Activated B cell treated with CpG ODN at 0.5 μM for 24 hours (primary cell): ENCODE measurements at places on chromosomes 7 and 10. TPM values are rescaled to one million over a fixed set of nuclear protein-coding genes. Genes with fewer than 3 reads are reported as not detected.

- DNase-seq = no peak
Measured at GRCh38 chr7:7135074-7135473, 47.3 kb upstream of the C1GALT1 start.

- DNase-seq = no peak
Measured at GRCh38 chr7:12779947-12780346, 92.5 kb downstream of the ARL4A start.

DNA sequence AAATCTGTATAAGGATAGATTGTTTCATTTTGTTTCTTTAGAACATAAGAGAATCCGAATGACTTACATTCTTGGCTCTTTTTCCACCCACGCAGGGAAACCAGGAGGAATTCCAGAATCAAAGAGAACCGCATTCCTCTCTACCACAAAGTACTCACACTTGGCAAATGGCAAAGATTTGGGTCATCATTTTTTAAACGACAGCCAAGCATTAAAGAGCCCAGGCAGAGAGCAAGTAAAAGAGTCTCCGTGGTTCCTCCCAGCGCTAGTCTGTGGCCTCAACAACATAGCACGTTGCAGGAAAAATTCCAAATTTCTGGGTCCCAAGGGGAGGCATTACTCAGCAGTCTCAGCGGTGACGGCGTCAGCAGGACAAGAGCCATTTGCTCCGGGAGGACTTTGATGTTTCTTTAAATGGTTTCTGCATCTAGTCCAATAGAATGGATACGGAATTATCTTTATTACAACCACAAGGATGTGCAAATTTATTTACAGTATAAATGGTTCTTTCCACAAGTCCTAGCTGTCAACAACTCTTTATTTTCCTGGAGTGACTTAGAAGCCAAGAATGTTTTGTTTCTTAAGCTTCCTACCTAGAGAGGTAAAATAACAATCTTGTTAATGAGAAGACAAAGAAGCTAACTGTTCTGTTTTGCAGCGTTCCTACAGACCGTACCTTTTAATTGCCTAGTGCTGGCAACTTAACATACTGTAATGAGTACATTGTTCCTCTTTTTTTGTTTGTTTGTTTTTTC lies 232.5 kb downstream of the SKIDA1 start:
- no peak for DNase-seq

GRCh38 chr7:75937958-75938786 lies 23.2 kb downstream of the POR start:
- DNase-seq = no peak

- DNase-seq = no peak
Measured at GRCh38 chr10:106555599-106555998, 608.9 kb downstream of the SORCS1 start.

DNA sequence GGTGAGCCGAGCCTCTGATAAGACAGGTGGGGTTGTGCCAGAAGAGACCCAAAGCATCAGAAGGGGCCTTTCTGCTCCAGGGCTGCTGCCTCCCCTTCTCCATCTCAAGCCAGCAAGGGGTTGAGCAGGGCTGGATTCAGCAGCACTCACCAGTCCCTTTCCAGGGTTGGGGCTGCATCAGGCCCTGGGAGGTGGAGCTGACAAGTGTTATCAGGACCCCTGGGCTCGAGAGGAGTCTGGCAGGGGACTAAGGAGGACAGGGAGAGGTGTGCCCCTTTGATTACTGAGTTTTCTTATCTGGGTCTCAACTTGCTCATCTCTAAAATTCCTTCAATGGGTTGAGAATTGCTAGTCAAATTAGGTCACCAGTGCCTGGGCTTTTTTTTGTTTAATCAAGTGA lies 17.8 kb downstream of the ARHGAP22 start:
- DNase-seq = no peak

- DNase-seq = no peak
Measured at GRCh38 chr7:55019691-55020465, 1.1 kb downstream of the EGFR start.

DNA sequence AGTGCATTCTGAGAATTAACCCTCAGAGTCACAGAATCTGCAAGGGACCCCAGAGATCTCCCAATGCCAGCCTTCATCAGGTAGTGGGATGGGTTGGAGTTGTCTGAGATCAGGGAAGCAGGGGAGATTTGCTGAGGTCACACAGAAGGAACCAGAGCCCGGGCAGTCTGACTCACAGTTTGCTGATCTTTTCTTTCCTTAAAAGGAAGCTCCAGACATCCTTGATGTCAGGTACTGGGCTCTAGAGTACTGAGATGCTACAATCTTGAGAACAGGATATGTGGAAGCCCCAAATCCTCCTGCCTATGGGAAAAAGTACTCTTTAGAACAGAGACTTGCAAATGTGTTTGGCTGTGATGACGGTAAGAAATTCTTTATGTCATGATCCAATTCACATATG lies 706 bp downstream of the TBATA start:
- DNase-seq = no peak

GRCh38 chr7:19775578-19775977 lies 2.2 kb upstream of the TMEM196 start:
- no peak for DNase-seq

DNA sequence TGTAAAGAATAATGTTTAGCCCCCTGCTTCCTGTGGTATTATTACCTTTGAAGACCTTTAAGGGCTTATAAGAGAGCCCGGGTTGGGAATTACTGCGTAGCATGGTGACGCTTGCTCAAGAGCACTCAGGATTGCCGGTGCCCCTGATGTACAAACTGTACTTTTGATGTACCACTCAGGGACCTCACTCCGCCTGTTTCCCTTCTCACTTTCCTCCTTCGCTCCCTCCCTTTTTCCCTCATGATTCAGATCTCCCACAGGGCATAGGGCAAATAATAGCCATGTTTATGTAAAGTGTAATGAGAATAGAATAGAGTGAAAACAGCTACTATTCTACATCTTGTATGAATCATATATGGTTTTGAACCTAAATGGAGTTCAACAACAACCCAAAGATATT lies 77.8 kb upstream of the PDCD4 start:
- DNase-seq = no peak

GRCh38 chr7:94245500-94245899 lies 149.2 kb upstream of the COL1A2 start:
- no peak for DNase-seq

GRCh38 chr7:2802101-2802500 lies 42.0 kb downstream of the GNA12 start:
- DNase-seq = no peak

DNA sequence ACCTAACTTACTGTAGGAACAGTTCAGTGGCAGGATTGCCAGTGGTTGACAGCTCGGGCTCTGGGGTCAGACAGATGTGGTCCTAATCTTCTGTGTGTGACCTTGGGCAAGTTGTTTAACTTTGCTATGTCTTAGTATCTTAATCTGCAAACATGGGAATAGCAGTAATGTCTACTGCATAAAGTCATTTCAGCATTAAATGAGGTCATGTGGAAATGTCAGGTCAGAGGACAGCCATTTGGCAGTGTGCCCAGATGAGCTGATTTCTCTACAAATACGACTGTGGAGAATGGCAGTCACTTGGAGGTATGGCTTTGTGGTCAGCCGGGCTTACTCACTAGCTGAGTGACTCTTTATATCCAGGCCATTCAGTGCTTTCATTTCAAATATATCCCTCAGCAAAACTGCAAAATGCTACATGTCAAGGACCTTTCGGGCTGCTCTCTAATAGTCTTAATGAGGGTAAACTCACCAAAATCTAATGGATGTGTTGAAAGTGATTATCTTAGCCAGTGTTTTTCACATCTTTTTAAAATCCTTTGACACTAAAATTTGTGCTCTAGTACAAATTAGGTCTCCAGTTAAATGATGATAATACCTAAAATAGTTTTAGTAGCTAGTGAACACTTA lies 171.4 kb downstream of the ST7 start:
- DNase-seq = no peak

DNA sequence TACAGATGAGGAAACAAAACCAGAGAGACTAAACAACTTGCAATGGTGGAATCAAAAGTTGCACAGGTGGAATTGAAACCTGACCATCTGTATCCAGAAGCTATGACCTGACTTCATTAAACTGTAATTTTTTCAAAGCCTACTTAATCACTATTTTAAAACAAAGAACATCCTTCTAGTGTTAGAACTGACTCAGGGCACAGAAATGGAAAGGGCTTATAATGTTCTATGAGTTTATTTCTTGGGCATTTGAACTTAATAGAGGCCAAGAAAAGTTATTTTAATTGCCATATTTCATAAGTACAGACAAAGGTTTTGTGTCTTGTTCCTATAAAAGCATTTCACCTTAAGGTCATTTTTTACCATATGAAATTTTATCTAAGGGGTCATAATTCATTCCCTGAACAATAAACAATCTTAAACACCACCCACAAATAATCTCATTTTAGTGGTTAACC lies 8.8 kb downstream of the ITGB1 start:
- DNase-seq = no peak

DNA sequence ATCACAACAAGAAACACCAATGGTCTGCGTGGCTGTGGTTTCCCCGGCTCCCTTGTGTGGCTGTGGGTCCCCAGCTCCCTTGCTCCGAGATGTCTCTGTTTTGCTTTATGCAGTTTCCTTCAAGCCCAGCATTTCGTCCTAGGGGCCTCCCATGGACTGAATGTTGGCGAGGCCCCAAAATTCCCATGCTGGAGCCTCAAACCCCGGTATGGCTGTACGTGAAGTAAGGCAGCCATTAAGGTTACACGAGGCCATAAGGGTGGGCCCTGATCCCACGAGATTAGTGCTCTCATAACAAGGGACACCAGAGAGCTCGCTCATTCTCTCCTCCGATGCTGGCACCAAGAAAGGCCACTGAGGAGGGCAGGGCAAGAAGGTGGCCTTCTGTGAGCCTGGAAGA lies 44.6 kb downstream of the INSIG1 start:
- DNase-seq = no peak

GRCh38 chr7:130009848-130010688 lies 41.1 kb downstream of the ZC3HC1 start:
- DNase-seq = no peak

DNA sequence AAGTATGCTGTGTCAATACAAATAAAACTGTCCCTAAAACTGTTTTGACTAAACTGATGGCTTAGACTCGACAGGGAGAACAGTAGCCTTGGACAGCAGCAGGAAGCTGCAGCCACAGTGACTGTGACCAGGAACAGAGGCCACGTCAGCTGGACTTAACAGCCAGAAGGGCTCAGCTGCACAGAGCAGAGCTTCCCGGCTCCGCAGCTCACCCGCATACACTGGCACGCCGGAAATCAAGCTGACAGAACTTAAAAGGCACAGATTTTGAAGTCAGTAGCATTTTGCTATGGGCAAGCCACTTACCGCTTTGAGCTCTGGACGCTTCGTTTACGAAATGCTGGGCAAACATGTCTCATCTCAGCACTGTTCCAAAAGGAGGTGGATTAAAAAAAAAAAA lies 769.7 kb upstream of the AUTS2 start:
- no peak for DNase-seq

DNA sequence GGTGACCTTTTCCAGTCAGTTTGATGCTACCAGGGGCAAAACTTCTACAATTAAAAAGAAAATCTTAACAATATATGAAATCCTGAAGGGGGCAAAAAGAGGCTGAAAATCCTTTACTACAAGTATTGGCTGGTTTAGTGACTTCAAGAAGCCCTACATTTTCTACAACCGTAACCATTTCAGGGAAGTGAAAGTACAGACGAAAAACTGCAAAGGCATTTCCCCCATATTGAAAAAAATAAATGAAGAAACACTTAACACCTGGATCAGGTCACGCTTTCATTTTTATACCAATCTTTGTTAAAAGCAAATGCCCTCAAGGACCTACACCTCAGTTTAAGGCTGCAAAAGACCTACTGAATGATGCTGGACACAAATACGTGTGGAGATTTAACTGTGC lies 38.6 kb downstream of the IL6 start:
- DNase-seq = no peak

DNA sequence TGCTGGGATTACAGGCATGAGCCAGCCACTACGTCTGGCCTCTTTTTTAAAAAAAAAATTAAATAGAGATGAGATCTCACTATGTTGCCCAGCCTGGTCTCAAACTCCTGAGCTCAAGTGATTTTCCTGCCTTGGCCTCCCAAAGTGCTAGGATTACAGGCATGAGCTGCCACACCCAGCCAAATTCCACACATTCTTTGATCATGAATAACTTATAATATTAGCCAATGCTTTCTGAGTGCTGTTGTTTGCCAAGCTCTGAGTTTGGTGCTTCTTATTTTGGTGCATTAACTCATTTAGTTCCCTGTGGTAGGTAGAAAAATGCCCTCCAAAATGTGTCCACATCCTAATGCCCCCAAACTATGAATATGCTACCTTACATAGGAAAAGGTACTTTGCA lies 47.2 kb upstream of the MKI67 start:
- DNase-seq = no peak

DNA sequence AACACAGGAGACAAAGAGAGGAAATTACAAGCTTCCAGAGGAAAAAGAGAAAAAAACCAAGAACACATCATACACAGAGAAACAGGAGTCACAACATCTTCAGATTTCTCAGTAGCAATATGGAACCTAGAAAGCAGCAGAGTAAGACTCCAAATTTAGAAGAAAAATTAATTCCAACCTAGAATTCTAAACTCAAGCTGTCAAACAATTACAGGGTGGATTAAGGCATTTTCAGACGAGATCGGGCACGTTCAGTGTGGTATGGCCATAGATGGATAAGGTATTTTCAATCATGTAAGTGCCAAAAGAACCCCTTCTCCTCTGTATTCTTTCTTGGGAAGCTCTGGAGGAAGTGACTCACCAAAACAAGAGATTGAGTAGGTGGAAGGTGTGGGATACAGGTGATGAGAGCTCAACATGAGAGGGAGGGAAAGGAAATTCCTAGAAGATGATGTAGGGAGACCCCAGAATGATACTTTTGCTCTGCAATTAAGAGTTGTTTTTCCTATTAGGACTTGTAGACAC lies 51.6 kb downstream of the FAM204A start:
- no peak for DNase-seq

- no peak for DNase-seq
Measured at GRCh38 chr7:45203936-45204445, 46.4 kb downstream of the RAMP3 start.

- no peak for DNase-seq
Measured at GRCh38 chr7:140005341-140005740, 57.4 kb downstream of the PARP12 start.

GRCh38 chr10:34232481-34232880 lies 582.6 kb downstream of the PARD3 start:
- no peak for DNase-seq

- DNase-seq = no peak
Measured at GRCh38 chr10:123331438-123331837, 177.2 kb downstream of the BUB3 start.

- no peak for DNase-seq
Measured at GRCh38 chr7:114979388-114979787, 57.5 kb downstream of the MDFIC start.

Gene CSTF2T
- total RNA-seq = 39.3 and 40.8 TPM in 2 replicates

Gene UFSP1
- 3.4 and 4.5 TPM in 2 replicates for total RNA-seq

Gene AKR1C2
- total RNA-seq = not detected in 2 replicates

Gene KBTBD2
- total RNA-seq = 35.2 and 39.7 TPM in 2 replicates

Gene ARHGAP21
- total RNA-seq = 16.8 and 20.8 TPM in 2 replicates

Gene DGKI
- not detected in 2 replicates for total RNA-seq

Gene PRDX3
- 62.8 and 63.7 TPM in 2 replicates for total RNA-seq

Gene CPA4
- total RNA-seq = not detected in 2 replicates

Gene IL6
- 64.4 and 72.3 TPM in 2 replicates for total RNA-seq

Gene TEX47
- total RNA-seq = not detected in 2 replicates

Gene CYP3A5
- not detected in 2 replicates for total RNA-seq

Gene TRRAP
- 73.9 and 77.9 TPM in 2 replicates for total RNA-seq

Gene SLC26A4
- 0.05 and 0.13 TPM in 2 replicates for total RNA-seq

Gene FANK1
- total RNA-seq = 0.20 and 0.42 TPM in 2 replicates

Gene SUN3
- total RNA-seq = not detected in 2 replicates
